ENCODE measurements at places on chromosomes 7 and 10. TPM values are rescaled to one million over a fixed set of nuclear protein-coding genes. Genes with fewer than 3 reads are reported as not detected.

CLCN1 gene
- total RNA-seq, result not detected

CYP3A5 gene
- 61.2 TPM for total RNA-seq

DNA sequence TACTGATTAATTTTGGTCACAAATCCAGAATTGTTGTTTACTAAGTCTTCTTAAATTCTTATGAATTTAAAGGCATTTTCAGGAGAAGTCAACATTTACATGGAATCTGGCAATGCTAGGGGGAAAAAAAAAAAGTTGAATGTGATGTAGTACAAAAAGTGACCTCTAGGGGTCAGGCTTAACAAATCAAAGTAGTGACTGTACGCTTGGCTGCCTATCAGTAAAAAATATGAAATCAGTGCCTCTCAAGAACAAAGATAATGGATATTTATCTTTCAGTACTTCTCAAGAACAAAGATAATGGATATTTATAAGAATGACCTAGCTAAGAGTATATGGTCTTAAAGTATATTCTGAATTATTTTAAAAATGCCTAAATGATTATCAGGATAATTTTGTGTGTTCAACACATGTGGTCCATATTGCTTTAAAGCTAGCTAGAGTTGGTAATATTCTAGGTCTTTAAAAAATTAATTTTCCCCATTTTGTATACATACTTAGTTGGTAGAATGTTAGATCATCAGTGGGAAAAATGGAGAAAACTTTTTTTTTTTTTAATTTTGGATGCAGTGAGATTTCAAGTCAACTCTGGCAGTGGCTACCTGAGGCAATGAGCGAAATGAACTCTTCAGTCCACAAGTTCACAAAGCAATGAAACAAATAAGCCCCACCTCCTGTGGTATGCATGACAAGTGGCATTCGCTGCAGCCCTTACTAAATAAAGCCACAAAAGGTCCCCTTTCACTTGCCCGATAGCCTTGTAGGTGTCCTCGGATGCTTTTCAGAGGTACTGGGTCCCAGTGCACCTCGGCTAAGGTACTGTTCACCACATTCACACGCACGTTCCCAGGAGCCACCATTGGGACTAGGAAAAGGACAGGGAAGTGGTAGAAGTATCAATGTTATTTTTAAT lies 51.2 kb upstream of the LAMB4 start:
- no peak overlapping the region for H3K4me3 ChIP-seq
- peaks cover 24% of the 10 kb centered on the region for H3K36me3 ChIP-seq
- H3K27me3 ChIP-seq, result no peaks in the 10 kb centered on the region
- no peak for DNase-seq

DNA sequence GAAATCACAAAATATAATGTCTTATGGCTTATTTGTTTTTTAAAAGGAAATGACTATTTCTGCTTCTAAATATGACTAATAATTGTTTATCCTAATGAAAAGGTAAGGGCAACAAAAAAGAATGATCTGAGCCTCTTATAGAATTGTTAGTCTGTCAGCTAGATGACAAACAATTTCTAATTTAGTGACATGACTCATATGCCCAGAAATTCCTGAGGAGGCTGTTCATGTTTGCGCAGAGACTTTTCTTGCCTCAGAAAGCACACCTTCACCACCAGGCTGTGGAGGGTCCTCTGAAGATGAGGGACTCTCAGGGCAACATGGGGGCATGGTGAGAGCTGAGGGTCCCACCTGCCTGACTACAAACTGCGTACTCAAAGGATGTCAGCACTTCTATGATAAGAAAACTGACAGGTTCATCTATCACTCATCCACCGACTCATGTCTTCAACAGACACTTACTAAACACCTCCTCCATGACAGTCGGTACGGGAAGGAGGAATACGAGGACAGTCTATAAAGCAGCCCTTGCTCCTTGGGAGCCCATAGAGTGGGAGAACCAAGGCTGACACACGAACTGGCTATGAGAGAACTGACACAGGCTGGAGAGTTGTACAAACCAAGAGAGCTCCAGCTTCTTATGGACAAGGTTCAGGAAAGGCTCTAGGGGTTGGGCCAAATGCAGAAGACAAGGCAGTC lies 102.0 kb downstream of the PKD1L1 start:
- H3K27ac ChIP-seq, result no peak overlapping the region
- no peaks in the 10 kb centered on the region for H3K36me3 ChIP-seq
- H3K27me3 ChIP-seq, result no peaks in the 10 kb centered on the region

DNA sequence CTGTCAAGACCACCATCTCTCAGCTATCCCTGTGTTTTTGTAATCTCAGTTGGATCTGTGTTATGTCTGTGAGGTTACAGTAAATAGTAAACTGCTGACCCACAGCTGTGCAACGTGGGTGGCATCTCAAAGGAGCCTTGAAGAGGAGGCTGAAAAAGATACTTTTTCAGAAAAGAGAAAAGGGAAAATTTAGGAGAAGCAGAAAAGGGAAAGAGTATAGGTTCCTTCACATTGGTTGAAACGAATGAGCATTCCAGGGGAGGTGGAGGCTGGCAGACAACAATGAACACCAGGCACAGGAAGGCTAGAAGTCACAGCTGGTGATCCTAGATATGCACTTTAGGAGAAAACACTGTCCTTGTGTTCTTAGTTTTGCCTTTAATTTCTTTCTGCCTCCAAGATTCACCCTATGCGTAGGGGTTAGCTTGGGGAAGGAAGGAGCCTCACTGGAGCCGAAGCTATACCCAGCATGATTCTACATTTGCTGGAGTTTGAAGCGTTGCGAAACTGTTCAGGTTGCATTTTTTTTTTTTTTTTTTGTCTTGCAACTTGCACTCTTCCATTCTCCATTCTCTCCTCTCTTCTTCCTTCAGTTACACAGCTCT lies 18.3 kb downstream of the CPED1 start:
- no peaks in the 10 kb centered on the region for H3K36me3 ChIP-seq
- peak overlapping the region; percentile 31 for H3K27ac ChIP-seq
- H3K4me1 ChIP-seq, result peaks cover 29% of the 10 kb centered on the region
- H3K4me3 ChIP-seq, result no peak overlapping the region
- no peak for DNase-seq

- no peaks in the 10 kb centered on the region for H3K4me1 ChIP-seq
- H3K4me3 ChIP-seq, result no peak overlapping the region
- H3K27me3 ChIP-seq, result no peaks in the 10 kb centered on the region
- DNase-seq, result no peak
- no peaks in the 10 kb centered on the region for H3K36me3 ChIP-seq
Observed at GRCh38 chr10:35471435-35471834, 133.7 kb upstream of the GJD4 start.

All from adrenal gland (tissue), 19 donors.